Pancreas (tissue), 10 donors: ENCODE measurements at places on chromosomes 11 and 22. TPM values are rescaled to one million over a fixed set of nuclear protein-coding genes. Genes with fewer than 3 reads are reported as not detected.

CREBZF gene
- total RNA-seq: 19.7 TPM

TLCD5 gene
- 5.7 TPM for total RNA-seq

FERMT3 gene
- 4.1 TPM for total RNA-seq

TECTA gene
- total RNA-seq: 0.19 TPM
